ENCODE measurements at places on chromosomes 2 and 18.

DNA sequence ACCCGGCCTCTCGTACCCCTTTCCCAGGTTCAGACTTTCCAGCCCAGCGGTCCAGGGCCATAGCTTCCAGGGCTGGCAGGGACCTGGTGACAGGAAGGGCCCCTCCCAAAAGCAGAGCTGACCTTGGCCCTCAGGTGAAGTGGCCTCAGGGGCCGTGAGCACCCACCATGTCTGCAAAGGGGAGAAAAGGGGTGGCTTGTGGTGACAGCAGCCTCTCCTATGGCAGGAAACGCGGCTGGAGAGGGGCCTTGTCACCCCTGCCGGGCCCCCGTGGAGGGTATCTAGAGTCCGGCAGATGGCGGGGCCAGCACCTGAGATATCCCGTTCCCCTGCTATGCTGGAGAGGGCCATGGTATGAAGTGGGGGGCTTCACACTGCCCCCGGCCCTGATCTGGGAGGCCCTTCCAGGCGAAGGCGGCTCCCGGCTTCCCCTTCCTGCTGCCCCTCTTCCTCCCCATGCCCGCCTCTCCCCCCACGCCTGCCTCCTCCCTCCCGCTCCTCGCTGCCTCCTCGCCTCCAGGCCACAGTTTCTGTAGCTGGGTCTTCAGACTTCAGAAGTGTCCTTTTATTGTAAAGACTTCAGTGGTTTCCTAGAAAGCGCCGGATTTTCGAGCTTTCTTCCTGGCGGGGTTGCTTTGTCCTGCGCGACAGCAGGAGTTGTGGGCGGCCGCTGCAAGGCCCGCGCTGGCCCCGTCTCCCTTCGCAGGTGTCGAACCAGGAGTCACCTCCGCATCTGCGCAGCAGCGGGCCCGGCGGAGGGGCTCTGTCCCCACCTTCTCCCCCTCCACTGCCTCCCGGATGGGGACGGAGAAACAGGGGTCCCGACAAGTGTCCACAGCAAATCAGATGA is 240.5 kb upstream of the MYT1L start:
- no peak for DNase-seq

GRCh38 chr2:9286554-9287399 is 80.2 kb downstream of the ASAP2 start:
- no peak for DNase-seq

DNA sequence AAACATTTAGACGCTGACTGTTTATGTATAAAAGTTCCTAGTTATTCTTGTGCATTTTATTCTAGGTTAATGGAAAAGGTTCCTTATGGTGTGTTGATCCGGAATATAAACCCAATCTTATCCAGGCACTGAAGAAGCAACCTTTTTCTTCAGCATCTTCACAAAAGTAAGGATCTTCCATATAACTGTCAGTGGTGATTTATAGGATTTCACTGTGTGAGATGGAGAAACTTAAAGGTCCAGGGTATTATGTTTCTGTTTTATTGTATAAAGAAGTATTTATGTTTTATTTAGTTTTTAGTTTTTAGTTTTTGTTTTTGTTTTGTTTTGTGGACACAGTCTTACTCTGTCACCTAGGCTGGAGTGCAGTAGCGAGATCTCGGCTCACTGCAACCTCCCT is 171.0 kb upstream of the STON1 start:
- no peak for DNase-seq

DNA sequence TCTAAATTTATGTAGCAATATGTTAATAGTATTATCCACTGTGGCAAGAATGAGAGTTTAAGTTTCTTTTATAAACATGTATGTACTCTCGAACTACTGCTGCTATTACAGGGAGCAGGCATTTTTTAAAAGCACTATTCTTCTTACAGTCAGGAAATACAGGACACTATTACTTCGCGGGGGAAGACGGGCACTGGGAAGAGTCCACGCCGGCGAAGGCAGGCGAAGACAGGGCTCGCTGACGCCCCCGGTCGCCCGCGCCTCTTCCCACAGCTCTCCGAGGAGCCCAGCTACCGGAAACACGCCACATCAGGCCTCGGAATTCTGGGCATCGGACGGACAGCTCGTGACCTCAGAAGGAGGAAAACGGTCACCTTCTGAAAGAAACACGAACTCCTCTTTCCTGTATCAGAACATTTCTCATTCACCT is 90.2 kb downstream of the FAM161A start:
- no peak for DNase-seq

DNA sequence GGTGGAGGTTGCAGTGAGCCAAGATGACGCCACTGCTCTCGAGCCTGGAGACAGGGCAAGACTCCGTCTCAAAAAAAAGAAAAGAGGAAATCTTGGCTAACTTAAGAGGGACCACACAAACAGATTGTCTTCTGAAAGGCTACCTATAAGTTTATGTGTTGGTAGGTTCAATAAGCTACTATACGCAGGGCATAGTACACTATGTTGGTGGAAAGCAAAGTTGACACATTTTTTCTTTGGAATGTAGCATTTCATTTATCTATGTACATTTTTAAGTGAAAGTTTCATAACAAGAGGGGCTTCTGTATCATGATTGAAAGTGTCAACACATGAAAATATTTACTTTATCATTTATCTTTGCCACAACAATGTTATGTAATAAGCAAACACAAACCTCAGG is 752.6 kb upstream of the ACVR2A start:
- no peak for DNase-seq

- DNase-seq, result no peak
These were observed 23.6 kb downstream of the SUCLG1 start for GRCh38 chr2:84435345-84436025.

GRCh38 chr2:239750929-239751678 is 274.0 kb downstream of the NDUFA10 start:
- DNase-seq, result no peak

GRCh38 chr2:239324456-239324855 is 76.4 kb downstream of the HDAC4 start:
- no peak for DNase-seq

DNA sequence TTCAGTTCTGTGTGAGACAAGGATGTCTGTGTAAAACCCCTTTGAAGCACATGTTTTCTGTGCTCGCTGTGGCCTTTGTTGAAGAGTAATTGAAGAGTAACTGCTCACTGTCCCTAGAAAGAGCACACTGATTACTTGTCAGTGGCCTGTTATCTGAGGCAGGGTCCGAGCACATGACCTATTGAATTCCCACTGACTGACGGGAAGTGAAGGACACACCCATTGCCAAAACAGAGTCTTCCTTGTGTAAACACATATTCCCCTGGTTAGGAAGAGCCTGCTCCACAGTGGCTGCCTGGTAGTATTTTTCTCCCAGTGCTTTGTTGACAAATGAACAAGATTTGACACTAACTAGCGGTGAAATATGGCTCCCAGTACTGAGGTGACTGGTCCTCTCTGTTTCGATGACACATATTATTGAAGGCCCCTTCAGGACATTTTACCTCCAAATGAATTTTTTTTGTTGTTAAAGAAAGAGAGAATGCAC is 148.5 kb upstream of the GYPC start:
- DNase-seq, result no peak

GRCh38 chr2:102033031-102033749 is 41.4 kb downstream of the IL1R2 start:
- DNase-seq, result no peak

DNA sequence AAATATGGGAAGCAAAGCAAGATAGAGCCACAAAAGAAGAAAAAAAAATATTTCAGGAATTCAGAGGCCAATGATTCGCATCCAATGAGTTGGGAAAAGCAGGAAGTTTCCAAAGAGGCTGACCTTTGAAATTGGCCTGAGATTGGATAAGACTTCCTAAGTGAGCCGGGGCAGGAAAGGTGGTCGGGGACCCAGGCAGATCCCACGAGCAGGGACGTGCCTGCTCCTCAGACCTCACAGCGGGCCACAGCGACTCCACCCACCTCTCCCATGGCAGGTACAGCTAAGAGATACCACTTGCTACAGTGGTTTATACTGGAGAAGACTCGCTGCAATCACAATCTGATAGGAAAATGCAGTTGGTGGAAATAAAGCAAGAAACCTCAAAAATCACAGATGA is 102.8 kb upstream of the SALL3 start:
- DNase-seq, result no peak

DNA sequence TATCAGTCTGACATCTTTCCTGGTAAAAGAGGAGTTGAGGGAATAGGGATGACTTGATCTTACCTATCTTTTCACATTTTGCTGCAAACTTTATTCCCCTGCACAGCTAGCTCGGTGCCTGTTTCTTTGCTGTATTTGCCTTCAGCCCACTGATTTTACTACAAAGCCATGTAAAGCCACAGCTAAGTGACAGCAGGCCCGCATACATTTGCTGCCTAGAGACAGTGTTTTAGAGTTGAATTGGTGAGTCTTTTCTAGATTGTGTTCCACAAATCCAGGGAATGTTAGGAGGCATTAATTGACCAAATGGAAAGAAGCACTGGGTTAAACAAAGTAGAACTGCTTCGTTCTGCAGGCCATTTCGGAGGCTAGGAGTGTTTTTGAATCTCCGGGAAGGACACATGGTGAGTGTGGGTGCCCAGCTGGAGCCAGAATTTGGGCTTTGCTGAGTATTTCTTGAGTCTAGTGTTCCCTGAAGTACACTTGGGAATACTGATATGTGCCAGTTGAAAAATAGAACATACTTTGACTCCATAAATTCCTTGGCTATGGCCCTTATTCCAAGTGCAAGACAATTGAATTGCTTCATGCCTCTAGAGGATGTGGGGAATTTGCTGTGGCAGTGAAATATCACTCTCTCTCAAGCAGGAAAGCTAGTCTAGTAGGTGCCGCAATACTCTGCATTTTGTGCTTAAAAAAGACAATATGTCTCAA is 329.8 kb downstream of the PTPRM start:
- no peak for DNase-seq

GRCh38 chr2:43001055-43001378 is 208.6 kb upstream of the HAAO start:
- DNase-seq, result no peak

DNA sequence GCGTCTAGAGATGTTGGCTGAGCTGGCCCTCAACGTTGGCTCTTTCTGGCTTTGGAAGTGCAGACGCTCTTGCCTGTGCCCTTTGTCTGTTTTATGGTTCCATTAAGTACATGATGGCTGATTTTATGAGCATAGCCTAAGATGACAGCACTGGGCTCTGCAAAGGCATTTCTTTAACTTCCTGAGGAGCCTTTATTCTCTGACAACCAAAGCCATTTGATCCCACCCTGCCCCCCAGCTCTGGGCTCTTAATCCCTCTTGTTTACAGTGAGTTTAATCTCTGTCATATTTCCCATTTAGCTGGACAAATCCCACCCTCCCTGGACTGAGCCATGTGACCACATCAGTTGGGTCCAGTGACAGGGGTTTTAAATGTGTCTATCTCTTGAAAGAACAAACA is 195.9 kb downstream of the ACKR3 start:
- no peak for DNase-seq

- DNase-seq, result no peak
These were observed 130.6 kb upstream of the CDH7 start for GRCh38 chr18:65620076-65620696.

GRCh38 chr2:70991142-70991541 is 3.5 kb downstream of the TEX261 start:
- DNase-seq, result no peak

DNA sequence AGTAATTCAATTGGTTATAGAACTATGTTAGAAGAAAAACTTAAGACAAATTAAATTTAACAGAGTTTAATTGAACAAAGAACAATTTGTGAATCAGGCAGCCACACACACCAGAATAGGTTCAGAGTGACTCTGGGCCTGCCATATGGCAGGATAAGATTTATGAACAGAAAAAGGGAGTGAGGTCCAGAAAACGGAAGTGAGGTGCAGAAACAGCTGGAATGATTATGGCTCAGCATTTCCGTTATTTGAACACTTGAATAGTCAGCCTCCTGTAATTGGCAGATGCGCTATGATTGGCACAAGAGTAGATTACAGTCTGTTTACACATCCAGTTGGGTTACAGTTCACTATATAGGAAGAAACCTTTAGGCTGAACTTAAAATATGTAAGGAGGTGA is 99.0 kb downstream of the MBD2 start:
- no peak for DNase-seq

- no peak for DNase-seq
These were observed 3.1 kb downstream of the RPRD1A start for GRCh38 chr18:36064027-36064808.

DNA sequence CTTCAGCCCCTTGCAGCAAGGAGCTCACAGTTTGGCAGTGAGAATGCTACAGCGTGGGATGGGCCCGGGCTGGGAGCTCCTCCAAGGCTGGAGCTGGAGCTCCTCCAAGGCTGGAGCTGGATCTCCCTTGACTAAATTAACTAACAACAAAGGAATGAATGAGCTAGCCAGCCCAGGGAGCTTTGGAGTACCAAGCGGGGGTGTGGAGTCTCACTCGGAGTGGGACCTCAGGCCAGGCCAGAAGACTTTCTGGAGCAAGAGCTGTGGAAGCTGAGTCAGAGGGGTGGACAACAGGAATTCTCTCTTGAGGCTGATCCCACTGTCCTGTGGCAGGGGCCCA is 244.7 kb upstream of the HS6ST1 start:
- DNase-seq, result no peak

GRCh38 chr2:23314687-23315086 is 70.3 kb upstream of the KLHL29 start:
- no peak for DNase-seq

- no peak for DNase-seq
These were observed 250.9 kb downstream of the ICOS start for GRCh38 chr2:204187229-204188083.

DNA sequence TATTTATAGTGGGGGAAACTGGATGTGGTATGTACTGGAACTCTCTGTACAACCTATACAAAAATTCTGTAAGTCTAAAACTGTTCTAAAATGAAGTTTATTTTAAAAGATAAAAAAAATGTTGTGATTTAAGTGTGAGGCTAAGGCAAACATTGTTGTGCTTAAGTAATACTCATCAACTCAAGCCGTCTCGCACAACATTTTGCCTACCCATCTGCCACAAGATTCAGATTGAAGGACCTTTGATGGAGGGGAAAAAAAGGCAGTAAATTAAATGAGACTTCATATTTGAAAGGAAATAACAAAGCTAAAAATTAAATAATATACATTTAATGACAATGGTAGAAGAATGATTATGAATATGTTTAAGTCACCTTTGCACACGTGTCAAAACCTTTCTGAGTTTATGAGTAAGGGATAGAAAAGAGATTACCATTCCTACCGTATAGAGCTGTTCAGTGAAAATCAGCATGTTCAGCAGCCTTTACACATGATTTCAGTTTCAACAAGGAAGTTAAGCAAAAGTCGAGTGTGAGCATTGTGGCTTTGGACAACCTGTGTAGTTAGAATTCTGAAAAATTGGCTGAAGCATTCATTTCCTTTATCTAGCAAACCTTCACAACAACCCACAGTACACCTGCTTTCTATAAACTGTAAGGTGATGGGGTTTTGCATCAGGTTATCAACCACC is 499.3 kb downstream of the IRS1 start:
- peak; percentile 48 for DNase-seq

DNA sequence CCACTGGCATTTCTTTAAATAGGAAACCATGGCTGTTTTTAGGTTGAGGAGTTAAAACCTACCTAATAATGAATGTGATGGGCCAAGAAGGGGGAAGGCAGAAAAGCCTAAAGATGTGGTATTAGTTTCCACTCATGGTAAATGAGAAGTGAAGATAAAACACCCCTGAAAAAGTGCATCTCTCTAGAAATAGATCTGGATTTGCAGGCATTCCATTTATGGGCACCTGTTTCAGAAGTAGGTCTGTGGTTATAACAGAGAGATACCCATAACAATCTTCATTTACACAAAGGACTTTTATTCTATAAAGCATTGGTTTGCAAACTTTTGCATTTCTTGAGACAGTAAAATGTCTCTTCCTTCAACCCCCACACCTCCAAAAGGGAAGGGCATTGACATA is 62.1 kb downstream of the PRKCE start:
- DNase-seq, result no peak
